T-helper 9 cell (primary cell): ENCODE measurements at places on chromosomes 7 and 10.

GRCh38 chr7:44217852-44218402 is 17.1 kb downstream of the YKT6 start:
- DNase-seq, result no peak

DNA sequence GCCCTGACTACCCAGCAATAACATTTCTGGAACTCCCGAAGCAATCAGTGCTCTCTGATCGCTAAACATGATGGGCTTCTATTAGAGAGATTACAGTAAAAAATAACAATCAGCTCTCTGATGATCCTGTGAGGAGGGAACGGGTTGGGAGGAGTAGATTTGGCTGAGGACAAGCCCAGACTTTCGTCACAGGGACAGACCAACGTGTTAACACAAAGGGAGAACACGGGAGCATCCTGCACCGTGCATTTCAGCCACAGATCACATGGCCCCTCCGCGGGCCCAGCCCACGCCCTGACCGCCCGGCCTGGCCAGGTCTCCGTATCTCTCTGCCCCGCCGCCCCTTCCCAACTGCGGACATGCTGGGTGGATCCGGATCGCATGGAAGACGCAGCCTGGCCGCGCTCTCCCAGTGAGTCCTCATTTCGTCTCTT is 95.0 kb upstream of the AGBL3 start:
- DNase-seq, result no peak

- no peak for DNase-seq
These were observed 100.6 kb upstream of the MDFIC start for GRCh38 chr7:114821030-114821900.

DNA sequence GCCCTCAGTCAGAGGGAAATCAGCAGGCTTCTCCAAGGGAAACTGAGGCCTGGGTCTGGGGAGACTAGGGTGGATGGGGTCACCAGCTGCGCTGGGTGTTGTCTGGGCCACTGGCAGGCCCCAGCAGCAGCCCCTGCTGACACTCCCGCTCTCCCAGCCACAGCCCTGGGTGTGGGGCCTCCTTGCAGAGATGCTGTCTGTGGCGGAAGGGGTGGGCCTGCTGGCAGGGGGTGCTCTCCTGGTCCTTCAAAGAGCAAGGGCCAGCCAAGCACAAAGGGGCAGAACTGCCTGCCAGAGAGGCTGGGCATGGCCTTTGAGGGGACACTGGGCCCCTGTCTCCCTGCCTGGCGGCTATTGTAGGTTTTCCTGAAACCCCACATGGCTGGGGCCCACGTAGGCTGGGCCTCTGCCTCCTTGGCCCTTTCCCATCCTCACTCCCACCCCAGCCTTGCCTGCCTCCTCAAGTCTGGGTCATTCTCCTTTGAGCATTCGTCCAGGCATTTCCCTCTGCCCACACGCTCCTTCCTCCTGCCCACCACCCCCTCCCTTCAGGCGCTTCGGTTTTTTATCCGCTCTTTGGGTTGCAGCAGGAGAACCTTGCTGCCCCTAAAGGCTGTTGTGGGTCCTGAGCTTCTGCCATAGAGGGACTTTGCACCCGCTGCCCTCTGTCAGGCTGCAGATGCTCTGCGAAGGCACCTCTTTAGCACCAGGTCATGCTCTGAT is 9.1 kb downstream of the COL13A1 start:
- DNase-seq, result no peak

DNA sequence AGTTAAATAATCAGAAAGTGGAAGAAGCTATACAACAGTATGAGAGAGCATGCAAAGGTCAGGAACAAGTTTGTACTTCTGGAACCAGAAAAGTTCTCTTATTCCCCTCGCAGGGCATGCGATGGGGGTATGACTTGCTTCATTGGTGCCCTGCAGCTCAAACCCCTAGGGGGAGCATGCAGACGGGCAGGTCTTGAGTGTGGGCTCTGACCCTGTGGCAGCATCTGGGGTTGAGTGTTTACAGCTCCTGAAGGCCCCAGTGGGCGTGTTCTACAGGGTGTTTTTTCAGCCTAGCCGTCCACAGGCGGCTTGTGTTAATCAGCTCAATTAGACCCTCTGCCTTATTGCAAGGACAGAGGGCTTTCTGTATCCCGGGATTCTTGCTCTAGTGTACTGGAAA is 44.5 kb downstream of the KIF20B start:
- no peak for DNase-seq

DNA sequence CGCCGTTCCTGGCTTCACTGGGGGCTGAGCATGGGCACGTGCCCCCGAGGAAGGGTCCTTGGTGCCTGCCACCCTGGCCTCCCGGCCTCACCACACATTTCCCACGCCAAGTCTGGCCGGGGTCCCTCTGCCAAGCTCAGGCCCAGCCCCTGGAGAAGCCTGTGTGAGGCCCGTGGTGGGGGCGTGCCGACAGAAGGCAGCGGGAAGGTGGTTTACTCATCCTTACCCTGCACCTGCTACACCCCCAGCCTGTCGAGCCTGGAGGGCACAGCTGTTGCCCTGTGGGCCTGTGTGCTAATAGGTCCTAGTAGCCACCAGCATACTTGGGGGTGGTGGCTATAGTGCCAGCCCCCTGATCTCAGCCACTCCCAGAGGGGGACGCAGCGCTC is 46.7 kb downstream of the NKX6-2 start:
- DNase-seq, result no peak

GRCh38 chr7:2970861-2971260 is 72.8 kb downstream of the CARD11 start:
- DNase-seq, result no peak

- DNase-seq, result no peak
These were observed 56.8 kb downstream of the MPP7 start for GRCh38 chr10:28246023-28246422.

- DNase-seq, result no peak
These were observed 2.7 kb upstream of the SUV39H2 start for GRCh38 chr10:14875941-14876340.

- DNase-seq, result no peak
These were observed 424.4 kb upstream of the AUTS2 start for GRCh38 chr7:69173846-69174245.

DNA sequence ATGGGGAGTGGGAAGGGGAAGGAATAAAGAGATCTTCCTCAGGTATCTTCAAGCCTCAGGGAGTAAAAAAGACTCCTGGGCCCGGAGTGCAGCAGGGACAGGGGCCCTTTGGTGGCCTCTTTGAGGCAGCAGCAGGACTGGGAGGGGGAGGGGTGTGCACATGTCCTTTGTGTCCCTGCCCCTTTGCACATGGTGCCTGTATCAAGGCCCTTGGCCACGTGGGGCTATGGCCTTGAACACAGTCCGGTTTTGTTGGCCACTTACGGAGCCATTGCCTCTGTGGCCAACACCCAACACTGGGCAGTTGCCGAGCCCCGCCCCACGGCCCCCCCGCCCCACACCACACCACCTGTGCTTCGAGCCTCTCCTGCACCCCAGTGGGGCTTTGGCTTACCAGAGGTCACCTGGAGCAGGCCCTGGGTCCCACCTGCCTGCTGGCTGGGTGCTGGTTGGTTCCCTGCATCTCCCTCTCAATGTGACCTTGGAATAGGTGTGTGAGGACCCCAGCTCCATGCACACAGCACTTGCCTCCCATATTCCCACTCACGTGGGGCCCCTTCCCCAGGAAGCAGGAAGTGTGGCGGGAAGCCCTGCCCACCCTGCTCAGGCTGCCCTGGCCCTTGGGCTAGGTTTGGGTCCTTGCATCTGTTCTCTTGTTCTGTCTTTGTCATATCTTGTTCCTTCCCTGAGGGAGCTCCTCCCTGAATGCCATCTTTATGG is 5.4 kb downstream of the SAP25 start:
- no peak for DNase-seq

DNA sequence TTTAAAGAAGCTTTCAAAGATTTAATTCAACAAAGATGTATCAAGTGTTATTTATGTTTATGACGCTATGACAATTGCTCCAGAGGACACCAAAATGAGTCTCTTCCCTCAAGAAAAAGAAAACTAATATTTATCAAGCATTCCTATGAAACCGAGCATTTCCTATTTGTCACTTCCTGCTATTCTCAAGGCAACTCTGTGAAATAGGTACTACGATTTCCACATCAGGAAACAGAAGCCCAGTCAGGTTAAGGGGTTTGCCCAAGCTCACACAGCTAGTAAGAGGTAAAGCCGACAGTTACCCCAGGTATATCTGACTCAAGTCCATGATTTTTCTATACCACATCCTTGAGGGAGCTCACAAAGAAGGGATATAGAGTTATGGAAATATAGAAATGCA is 85.9 kb downstream of the TRIL start:
- DNase-seq, result no peak

- no peak for DNase-seq
These were observed 75.0 kb downstream of the POM121L12 start for GRCh38 chr7:53110425-53110824.

DNA sequence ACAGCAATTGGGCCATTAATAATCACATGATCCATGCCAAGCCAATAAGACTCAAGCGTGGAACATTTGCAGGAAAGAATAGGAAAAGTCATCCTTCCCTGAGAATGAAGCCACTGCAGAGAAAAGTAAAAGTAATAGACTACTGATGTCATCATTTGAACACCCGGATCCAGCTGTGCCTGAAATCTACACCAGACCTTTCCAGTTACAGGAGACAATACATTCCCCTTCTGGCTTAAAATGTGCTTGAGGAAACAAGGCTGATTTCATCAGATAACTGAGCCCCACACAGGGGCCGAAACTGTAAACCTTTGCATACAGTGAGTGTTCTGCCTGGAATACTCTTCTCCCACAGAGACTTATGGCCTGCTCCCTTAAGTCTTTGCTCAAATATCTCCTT is 232.8 kb downstream of the KCNMA1 start:
- no peak for DNase-seq

DNA sequence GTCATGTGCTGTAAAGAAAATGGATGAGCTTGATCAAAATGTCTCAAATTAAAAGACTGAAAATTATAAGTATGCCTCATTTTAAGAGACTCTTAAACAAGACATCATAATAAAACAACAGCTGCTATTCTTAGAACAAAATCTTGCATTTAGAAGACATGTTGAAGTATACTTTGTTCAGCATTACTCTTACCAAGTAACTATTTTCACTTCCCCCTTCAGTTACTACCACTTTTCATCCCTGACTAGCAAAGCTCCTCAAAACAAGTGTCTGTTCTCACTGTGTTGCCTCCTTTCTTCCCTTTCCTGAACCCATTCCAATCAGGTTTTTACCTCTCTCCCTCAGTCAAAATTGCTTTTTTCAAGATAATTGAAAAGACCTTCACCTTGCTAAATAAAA is 31.6 kb downstream of the ELAPOR2 start:
- DNase-seq, result no peak

GRCh38 chr7:136293841-136294391 is 316.8 kb upstream of the MTPN start:
- DNase-seq, result no peak

DNA sequence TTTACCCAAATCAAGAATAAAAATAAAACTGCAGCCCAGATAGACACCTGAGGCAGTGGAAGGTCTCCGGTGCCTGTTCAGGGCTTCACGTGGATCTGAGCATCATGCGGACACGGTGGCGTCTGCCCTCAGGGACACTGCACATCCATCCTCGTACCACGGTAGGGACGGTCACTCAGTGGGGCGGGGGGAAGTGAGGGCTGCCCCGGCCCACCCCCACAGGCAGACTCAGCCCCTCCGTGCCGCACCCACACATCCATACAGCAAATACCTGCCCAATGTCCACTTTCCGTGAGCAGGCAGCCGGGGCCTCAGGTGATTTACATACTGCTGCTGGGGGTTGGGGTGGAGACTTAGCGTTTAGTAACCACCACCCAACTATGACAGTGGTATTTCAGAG is 207.8 kb downstream of the DIP2C start:
- DNase-seq, result no peak

- no peak for DNase-seq
These were observed 69.5 kb upstream of the GDF10 start for GRCh38 chr10:47230482-47230881.

DNA sequence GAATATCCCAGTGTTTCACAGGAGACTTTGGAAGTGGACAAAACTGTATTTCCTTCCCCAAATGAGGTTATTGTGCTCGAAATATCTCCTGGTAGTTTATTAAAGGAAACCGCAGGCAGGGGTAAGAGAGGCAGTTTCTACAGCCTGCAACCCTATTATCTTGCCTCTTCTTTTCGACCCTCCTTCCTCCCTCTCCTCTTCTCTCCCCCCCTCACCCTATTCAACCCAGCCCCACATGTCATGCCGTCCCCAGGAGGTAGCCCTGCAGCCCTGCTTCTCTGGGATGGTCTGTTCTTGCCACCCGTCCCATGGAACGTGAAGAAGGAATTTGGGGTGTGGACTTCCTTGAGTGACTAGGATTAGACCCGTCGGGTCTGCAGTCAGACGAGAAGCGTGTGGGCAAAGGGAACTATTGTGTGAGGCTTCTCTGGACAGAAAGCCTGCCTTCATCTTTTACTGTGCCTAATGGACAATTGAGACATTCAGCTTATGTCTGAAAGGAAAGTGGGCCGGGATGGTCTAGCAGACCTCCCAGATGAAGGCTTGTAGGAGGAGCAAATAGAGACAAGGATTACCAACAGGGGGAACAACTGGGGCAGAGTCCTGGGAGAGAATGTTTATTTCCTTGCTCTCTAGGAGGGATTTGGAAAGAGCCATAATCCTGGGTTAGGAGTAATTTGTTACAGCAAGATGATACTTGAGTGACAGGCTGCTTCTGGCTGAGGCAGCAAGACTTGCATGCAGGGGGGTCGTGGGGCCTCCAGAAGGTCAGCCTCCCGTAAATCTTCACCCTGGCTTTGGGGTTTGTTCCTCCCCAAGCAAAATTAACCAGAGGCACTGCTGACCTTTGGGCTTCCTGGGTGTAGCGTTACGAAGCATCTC is 77.8 kb downstream of the TCF7L2 start:
- no peak for DNase-seq

DNA sequence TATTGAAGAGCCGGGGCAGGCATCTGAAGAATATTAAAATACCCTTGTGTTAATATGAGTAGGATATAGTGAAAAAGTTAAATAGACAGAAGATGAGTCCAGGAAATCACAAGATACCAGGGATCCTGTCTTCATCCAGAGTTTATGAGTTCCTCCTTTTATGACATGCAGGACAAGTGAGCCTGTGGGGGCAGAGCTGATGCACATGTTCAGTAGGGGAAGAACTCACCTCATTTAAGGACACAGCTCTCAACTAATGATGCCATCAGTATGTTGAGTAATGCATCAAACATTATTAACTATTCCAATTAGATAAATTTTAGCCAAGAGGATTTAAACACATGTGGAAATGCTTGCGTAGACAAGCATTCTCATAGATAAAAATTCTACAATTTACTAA is 435.8 kb upstream of the AKR1E2 start:
- no peak for DNase-seq

- no peak for DNase-seq
These were observed 43.5 kb upstream of the SLC35G1 start for GRCh38 chr10:93850031-93851015.

- DNase-seq, result no peak
These were observed 448.1 kb downstream of the SORCS1 start for GRCh38 chr10:106716381-106716780.

- no peak for DNase-seq
These were observed 246.7 kb downstream of the CAMK1D start for GRCh38 chr10:12595936-12596576.

- DNase-seq, result no peak
These were observed 73.7 kb downstream of the PPP1R3C start for GRCh38 chr10:91559169-91559568.
